ENCODE measurements at places on chromosomes 16 and 17.

- no peak for DNase-seq
Observed at GRCh38 chr17:37231887-37232286, 143.9 kb upstream of the C17orf78 start.

- no peak for DNase-seq
Observed at GRCh38 chr16:19389246-19389645, 28.4 kb upstream of the TMC5 start.

- DNase-seq, result peak; percentile 49
Observed at GRCh38 chr16:85028685-85029407, 1.3 kb downstream of the KIAA0513 start.

GRCh38 chr16:27703545-27703944 lies 153.6 kb downstream of the KATNIP start:
- no peak for DNase-seq

- no peak for DNase-seq
Observed at GRCh38 chr16:28538733-28539596, at the start of gene NUPR1. TSS of gene NUPR1 (minus strand) at chr16:28538974. CDS start at chr16:28538907, 67 bp downstream.

GRCh38 chr16:27429981-27430441 lies 28.0 kb downstream of the IL21R start:
- DNase-seq, result no peak

GRCh38 chr17:17958982-17959381 lies 13.2 kb downstream of the TOM1L2 start:
- DNase-seq, result no peak

DNA sequence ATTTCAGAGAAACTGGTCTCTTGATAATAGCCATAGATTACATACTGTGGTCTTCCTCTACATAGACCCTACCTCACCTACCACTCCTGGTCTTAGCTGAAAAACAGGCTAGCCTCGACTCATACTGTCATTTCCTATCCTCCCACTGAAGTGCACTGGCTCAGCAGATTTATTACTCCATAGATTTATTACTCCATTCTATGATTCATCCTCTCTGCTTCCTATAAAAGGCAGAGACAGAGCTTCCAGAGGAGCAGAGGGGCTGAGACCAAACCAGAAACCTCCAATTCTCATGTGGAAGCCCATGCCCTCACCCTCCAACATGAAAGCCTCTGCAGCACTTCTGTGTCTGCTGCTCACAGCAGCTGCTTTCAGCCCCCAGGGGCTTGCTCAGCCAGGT lies at the start of gene CCL7:
Gene CCL7, plus strand, starts transcription at position 253 of the 400 bp plus-strand sequence. Its CDS starts 70 bp downstream, at position 323.
- DNase-seq, result no peak

GRCh38 chr16:4689864-4690704 lies 3.3 kb upstream of the NUDT16L1 start:
- DNase-seq, result no peak

DNA sequence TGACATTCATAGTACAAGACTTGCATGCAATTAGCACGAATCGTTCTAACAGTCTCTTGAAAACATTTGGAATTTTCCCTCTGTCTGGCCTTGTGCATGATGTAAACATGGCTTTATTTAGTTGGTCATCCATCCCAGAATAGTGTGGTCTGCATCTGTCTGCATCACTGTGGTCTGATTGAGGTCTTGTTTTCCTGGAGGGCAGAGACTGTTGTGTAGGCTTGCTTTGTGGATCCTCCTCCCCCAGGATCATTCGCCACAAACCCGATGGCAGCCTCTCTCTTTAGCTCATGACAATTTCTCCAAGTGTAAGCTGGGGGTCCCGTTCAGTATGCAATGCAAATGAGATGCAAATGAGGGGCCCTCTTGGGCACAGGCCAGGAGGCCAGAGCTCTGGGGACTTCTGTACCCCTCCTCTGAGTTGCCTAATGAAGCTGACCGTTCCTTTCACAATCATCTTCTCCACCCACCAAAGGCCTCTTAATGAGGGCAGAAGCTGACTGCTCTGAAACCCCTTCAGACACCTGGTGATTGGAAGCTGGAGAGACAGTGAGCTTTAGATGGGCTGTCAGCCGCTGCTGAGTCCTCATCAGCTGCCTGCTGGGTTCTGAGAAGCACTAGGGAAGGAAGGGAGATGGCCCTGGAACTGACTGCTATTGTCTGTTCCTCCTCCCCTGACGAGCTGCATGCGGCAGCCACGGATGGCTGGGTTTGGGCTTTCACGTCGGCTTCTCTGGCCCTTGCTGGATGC lies 201.2 kb upstream of the CACNG3 start:
- no peak for DNase-seq

- no peak for DNase-seq
Observed at GRCh38 chr17:45200701-45201100, 21.0 kb upstream of the FMNL1 start.

DNA sequence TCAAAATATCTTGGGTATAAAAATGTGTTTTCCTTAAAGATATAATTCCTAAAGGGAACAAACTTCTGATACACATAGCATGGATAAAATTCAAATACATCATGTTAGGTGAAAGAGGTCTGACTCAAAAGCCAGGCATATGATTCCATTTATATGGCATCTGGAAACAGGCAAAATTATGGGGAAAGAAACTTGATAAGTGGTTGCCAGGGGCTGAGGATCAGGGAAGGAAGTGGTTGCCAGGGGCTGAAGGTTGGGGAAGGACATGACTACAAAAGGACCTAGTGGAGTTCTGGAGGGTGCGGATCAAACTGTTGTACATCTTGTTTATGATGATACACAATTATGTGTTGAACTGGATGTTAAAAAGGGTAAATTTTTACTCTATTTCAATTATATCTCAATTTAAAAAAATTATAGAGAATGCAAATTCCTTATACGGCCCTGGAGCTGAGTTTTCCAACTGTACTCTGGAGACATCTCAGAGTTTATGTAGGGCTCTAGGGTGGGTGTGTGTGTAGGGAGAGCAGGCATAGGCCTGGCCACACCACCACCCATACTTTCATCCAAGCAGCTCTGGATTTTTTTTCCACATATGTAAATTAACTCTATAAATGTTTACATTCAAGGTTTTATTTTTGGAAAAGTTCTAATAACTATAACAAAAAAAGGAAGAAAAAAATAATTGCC lies 55.0 kb downstream of the AMFR start:
- no peak for DNase-seq

DNA sequence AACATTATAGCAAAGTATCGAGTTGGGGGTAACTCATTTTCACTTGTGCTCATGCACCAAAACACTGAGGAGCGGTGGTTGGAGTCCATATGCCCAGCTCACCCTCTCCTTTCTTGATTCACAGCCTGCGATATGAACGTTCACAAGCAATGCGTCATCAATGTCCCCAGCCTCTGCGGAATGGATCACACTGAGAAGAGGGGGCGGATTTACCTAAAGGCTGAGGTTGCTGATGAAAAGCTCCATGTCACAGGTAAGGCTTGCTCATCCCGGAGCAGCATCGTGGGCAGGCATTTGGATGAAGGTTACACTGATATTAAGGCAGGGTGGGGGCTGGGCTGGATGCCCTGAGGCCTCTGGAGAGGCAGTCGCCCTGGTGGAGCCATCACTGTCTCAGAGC lies 189.7 kb upstream of the CACNG5 start:
- no peak for DNase-seq

- DNase-seq, result no peak
Observed at GRCh38 chr16:48676836-48677235, 66.9 kb upstream of the N4BP1 start.

DNA sequence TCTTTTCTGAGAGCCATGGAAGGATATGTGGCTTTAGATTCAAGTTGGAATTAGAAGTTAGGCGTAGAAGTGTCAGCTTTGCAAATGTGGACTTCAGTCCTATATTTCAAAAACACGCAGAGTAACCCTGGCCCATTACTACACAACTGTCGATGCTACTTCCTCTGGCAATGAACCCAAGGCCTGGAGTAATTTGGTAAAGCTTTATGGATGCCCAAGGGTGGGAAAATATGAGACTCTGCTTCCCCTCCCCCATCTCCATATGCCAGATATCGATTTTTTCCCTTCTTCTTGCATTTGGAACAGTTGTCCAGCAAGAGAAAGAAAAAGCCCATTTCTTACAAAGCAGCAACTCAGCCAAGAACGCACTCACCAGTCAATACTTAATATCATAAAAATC lies 2.9 kb upstream of the MAP1LC3B start:
- DNase-seq, result no peak

DNA sequence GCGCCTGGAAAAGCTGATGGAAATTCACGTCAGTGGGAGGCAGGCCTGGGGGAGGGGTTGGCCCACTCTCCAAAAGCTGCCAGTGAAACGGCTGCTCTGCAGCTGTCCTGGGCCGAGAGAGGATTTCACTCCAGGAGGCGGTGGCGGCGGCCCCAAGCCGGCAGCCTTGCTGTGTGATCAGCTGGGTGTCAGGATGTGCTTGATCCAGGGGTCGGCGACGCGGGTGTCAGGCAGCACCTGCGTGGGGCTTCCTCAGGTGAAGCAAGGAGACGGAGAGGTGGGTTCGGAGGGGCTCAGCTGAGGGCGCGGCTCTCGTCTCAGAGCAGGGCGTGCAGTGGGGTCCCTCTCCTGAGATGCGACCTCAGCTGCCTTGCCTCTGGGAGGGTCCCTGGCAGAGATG lies 7.0 kb downstream of the CBFA2T3 start:
- DNase-seq, result no peak

DNA sequence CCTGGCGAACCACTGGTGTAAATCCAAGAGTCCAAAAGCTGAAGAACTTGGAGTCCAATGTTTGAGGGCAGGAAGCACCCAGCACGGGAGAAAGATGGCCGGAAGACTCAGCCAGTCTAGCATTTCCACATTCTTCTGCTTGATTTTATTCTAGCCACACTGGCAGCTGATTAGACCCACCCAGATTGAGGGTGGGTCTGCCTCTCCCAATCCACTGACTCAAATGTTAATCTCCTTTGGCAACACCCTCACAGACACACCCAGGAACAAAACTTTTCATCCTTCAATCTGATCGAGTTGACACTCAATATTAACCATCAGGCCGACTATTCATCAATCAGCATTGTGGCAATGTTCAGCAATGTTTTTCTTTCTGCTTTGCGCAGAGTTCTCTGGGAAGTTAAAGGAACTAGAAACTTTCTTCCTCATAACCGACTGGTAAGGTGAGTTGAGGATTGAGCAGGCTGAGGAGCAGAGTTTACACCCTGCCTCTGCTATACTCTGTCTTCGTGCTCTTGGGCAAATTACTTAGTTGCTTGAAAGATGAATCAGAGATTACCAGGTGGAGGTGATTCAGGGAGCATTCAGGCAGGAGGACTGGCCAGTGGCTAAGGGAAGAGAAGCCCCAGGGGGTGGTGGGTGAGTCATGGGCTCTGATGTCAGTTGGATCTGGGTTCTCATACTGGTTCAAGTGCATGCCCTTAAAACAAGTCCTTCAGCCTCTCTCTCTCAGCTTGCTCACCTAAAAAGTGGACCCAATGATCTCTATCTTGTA lies 28.2 kb upstream of the BRD7 start:
- DNase-seq, result no peak

DNA sequence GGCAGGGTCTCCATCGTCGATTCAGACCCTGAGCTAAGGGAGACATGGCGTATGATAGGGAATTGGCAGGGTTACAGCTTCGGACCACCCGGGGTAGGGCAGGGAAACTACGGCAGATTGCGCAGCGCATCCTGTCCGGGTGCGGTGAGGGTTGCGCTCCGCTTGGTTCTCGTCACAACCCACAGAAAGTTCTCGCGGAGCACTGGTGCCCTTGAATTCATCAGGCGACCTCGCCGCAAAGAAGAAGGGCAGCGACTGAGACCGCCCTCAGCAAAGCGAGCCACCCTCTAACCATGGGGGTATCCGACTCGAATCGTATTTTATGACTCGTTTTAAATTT lies 1.2 kb downstream of the HS3ST3B1 start:
- DNase-seq, result no peak

GRCh38 chr16:85935974-85936760 lies 37.2 kb downstream of the IRF8 start:
- DNase-seq, result peak; percentile 35

GRCh38 chr16:52050418-52050817 lies 496.5 kb downstream of the TOX3 start:
- no peak for DNase-seq

- DNase-seq, result no peak
Observed at GRCh38 chr16:27110524-27110896, 43.8 kb downstream of the C16orf82 start.

DNA sequence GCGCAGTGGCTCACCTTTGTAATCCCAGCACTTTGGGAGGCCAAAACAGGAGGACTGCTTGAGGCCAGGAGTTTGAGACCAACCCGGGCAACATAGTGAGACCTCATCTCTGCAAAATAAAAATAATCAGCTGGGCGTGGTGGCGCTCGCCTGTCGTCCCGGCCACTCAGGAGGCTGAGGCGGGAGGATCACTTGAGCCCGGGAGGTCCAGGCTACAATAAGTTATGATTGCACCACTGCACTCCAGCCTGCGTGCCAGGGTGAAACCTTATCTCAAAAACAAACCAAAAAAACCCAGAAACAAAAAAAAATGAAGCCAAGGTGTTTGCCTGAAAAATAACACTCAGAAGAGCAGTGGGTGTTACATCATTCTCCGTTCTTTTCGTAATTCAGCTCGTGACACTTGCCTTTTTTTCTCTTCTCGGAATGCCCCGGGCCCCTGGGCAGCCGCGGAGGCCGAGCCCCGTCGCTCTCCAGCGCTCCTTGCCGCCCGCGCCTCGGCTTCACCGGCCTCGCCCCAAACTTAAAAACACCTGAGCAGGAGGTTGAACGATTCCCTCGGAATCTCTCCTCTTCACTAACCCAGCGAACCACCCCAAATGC lies 17.0 kb downstream of the PRCD start:
- DNase-seq, result no peak

DNA sequence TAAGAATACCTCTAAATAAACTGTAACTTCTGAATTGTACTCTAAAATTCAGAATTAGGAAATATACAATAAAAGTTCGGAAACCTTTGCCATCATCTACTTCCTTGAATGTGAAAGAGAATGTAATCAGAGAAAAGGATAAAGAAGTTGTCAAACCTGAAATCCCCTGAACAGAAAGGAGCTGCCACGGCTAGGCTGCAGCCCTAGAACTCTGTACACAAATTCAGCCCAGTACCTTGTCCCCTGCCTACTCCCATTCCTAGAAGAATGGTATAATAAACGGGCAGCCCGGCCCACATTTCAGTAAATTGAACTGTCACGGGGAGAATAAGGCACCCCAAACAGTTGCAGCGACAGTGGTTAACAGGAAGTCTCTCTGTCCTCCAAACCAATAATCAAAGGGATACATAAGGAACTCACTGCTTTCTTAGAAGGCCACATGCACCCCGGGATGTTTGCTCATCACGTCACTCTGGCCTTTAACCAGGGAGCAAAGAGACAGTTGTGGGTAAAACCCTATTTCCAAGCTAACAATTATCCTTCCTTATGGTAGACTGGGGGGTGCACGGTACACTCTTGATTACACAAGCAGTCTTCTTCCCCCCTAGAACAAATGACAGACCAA lies 24.3 kb upstream of the RFFL start:
- no peak for DNase-seq

DNA sequence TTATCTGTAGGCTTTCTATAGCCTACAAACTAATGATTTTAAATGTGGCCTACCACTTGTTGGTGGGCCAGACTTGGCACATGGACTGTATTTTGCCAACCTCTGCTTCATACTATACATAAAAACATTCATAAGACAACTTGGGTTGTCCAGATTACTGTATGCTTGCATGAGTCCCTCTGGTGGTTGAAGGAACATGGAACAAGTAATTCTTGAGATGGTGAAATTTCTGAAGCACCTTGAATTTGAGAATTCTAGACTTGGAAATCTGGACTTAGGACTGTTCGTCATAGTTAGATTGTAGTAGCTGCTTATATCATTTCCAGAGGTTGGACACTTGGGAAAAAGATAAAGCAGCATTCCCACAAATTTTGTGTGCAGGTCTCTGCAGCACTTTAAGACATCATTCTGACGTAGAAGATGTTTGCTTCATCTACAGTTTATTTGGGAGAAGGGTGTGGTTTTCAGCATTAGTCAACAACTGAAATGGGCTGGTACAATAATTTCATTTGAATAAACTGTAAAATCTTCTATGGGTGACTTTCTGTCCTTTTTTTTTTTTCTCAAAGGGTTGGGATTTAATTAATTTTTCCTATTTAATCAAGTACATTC lies 31.2 kb downstream of the NFATC3 start:
- DNase-seq, result no peak

Measured in stimulated activated CD4-positive, alpha-beta T cell treated with anti-CD3 and anti-CD28 coated beads, Interleukin-1b, Interleukin-23, amount 100 ng/mL, for 1 hour (primary cell).